Posterior cingulate gyrus (tissue), 11 donors: ENCODE measurements at places on chromosomes 16 and 17.
A peak's percentile ranks its signal among the peaks of the same experiment; 100 is the strongest.

DNA sequence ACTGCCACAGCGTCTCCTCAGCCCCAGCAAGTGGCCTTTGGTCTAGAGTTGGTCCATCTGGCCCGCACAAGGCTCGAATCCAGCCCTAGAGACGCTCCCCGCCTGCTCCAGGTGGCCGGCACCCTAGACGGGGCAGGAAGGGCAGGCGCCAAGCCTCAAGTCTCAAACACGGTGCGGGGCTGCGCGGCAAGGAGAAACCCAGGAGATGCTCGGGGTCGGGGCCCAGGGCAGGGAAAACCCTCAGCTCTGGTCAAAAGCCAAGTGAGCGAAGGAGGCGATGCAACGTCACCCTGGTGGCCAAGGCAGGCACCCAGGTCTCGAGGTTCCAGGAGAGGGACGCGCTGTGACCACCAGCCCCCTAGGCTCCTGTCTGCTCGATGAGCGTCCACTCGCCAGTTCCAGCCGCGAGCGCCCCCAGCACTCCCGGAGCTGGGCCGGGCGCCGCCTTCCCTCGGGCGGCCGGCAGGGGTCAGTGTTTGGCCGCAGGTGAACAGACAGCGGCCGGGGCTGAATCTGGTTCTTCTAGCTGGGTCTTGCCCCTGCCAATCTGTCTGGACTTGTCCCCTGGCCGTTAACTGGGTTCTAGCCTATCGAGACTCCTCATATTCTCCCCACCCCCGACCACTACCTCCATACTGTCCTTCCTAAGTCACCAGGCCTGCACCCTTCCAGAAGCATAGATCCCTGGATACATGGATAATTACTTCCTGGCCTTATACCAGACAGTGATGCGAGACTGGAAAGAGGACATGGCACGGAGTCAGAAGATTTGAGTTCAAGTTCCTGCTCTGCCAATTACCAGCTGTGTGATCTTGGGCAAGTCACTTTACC is 44.0 kb downstream of the PRAC1 start:
- peak; percentile 44 for DNase-seq

DNA sequence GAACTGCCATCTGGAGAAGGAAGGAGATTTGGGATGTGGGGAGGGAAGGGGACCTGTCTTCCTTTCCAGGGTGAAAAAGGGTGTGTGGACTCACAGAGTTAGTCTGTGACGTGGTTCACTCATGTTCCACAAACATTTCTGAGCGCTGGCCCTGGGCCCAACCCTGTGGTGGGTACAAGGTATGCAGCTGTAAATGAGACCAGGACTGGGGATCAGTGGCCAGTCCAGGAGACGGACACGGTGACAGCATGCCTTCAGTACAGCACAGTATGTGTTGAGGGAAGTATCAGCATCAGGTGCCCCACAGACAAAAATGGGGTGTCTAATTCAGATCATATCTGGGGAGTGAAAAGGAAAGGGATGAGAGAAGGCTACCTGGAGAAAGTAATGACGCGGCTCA is 5.5 kb upstream of the EPX start:
- no peak for DNase-seq

DNA sequence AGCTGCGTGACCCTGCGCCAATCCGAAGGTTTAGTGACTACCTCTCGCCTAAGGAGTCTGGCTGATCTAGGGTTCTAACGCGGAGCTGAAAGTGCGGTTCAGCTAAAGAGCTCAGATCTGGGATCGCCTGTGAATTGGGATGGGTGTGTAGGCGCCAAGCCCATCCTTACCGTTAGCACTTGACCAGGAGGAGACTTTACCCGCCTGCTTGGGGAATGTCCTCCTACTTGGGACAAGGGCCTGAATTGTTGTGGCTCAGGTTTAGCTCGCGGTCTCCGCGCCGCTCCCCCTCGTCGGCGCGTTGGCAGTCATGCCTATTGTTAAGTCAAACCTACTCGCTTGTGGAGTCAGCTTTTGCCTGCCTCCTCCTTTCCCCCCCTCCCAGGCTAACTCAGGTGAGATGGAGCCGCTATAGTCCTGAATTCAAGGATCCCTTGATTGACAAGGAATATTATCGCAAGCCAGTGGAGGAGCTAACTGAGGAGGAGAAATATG is 480 bp downstream of the MRPS7 start:
- no peak for DNase-seq

DNA sequence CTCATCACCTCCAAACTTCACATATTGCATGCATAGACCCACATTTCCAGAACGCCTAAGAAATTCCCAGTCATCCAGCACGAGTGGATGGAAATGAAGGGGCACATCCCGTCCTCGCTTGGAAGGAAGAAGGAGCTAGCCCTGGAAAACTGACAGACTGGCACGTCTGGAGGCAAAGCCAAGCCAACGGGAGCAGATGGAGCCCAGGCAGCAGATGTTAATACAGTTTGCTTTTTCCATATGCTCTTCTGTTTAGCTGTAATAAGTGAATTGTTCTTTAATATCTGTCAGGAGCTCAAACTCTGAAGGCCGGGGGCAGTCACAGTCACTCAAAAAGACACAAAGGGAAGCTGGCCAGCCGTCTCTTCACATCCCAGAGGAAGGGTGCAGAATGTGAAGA is 187.7 kb downstream of the XYLT1 start:
- no peak for DNase-seq

- DNase-seq: no peak
Observed at GRCh38 chr16:61807551-61807950, 228.7 kb downstream of the CDH8 start.

DNA sequence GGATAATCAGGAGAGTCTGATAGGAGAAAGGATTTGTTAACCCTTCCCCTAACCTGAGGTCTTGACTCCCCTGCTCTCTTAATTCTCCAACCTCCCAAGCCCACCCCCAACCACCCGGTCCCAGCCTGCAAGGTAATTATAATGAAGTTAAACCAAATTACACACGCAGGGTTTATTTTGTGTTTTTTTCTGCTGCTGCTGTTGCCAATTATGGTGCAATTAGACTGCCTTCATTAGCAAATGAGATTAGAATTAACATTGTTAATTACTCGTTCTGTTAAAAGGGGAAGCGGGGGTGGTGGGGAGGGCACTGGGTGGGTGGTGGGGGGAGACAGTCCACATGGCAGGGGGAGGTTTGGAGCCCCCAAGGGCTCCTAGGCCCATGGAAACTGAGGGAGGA is 128.9 kb downstream of the CCT6B start:
- no peak for DNase-seq

GRCh38 chr16:22220069-22220440 is 14.0 kb downstream of the EEF2K start:
- DNase-seq: no peak

- DNase-seq: peak; percentile 17
Observed at GRCh38 chr17:2086306-2086705, 31.4 kb downstream of the HIC1 start.

DNA sequence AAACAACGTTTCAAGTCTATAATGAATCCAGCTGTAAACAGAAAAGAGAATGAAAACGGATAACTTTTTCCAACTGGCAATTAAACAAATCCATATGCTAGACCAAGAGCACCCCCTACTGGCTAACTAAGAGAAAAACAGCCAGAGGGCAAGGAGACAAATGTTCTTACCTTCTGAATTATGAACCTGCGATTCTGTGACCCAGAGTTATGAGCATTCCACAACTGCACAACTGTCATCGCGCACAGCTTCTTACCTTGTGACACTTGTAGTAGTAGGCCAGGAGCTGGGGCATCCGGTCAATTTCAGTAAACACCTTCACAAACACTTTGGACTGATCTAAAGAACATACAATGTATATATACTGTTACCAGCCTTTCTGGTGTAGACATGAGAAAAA is 18.6 kb downstream of the COG7 start:
- no peak for DNase-seq

GRCh38 chr16:85191341-85191965 is 79.2 kb upstream of the CIBAR2 start:
- DNase-seq: no peak
